ENCODE measurements at places on chromosomes 2 and 18. TPM values are rescaled to one million over a fixed set of nuclear protein-coding genes. Genes with fewer than 3 reads are reported as not detected.

The TRIM54 gene
- total RNA-seq: 8.2 TPM

The ANTXR1 gene
- 36.1 TPM for total RNA-seq

The TMEM185B gene
- 23.5 TPM for total RNA-seq

DNA sequence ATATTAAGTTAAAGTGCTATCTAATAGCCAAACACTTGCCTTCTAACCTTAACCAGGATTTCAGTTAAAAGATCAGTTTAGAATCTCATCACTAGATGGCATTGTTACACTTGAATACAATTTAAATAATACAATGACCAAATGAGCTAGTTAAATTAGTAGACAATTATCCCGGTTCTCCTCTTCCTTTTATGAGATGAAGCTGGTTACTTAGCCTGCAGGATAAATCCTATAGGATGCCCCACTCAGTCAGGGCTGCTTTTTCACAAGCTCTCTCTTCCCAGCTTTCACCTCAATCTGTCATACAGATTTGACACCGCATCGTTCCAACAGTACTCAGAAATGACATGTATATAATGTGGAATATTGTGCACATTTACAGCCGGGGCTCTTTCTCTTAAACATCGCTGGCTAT, 678.8 kb downstream of the KCNJ3 start:
- DNase-seq: no peak
- H3K4me3 ChIP-seq: no peak overlapping the region
- H3K36me3 ChIP-seq: no peaks in the 10 kb centered on the region
- no peaks in the 10 kb centered on the region for H3K4me1 ChIP-seq

- no peaks in the 10 kb centered on the region for H3K27me3 ChIP-seq
- no peak overlapping the region for H3K4me3 ChIP-seq
- no peak for DNase-seq
- no peak overlapping the region for H3K27ac ChIP-seq
- no peaks in the 10 kb centered on the region for H3K4me1 ChIP-seq
Measured at GRCh38 chr2:86790134-86790675, 508 bp downstream of the CD8A start.

- H3K4me1 ChIP-seq: no peaks in the 10 kb centered on the region
- DNase-seq: no peak
- no peaks in the 10 kb centered on the region for H3K36me3 ChIP-seq
- no peak overlapping the region for H3K27ac ChIP-seq
Measured at GRCh38 chr18:37282386-37283037, 283.1 kb downstream of the CELF4 start.

DNA sequence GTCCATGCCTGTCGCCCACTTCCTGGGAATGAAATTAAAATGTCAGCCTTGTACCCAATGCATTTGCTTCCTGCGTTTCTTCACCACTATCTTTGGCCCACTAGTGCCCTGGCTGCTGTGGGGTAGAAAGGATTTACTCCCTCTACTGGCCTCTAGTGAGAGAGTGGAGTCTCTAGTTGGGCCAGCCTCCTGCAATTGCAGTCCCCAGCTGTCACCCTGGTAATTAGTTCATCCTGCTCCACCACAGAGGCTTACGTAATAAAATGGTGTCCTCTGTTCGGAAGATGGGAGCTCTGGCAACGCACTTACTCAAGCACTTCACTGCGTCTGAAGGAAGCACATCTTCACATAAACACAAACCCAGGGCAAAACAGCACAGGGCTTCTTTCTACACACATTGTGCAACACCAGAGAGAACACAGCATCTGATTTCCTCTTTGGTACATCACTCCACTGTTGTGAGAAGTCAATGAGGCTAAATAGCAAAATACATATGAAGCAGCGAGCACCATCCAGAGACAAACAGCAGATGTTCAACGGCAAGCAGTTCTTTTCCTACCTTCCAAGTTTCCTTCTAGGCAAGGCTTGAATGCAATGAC, 274.6 kb downstream of the LRATD1 start:
- H3K4me3 ChIP-seq: no peak overlapping the region
- no peaks in the 10 kb centered on the region for H3K4me1 ChIP-seq
- no peak overlapping the region for H3K27ac ChIP-seq
- no peak for DNase-seq
- H3K27me3 ChIP-seq: no peaks in the 10 kb centered on the region

- H3K36me3 ChIP-seq: no peaks in the 10 kb centered on the region
- no peak overlapping the region for H3K27ac ChIP-seq
- no peak overlapping the region for H3K4me3 ChIP-seq
- DNase-seq: no peak
- no peaks in the 10 kb centered on the region for H3K4me1 ChIP-seq
- no peaks in the 10 kb centered on the region for H3K27me3 ChIP-seq
Measured at GRCh38 chr2:190511104-190511503, 23.4 kb downstream of the NEMP2 start.

DNA sequence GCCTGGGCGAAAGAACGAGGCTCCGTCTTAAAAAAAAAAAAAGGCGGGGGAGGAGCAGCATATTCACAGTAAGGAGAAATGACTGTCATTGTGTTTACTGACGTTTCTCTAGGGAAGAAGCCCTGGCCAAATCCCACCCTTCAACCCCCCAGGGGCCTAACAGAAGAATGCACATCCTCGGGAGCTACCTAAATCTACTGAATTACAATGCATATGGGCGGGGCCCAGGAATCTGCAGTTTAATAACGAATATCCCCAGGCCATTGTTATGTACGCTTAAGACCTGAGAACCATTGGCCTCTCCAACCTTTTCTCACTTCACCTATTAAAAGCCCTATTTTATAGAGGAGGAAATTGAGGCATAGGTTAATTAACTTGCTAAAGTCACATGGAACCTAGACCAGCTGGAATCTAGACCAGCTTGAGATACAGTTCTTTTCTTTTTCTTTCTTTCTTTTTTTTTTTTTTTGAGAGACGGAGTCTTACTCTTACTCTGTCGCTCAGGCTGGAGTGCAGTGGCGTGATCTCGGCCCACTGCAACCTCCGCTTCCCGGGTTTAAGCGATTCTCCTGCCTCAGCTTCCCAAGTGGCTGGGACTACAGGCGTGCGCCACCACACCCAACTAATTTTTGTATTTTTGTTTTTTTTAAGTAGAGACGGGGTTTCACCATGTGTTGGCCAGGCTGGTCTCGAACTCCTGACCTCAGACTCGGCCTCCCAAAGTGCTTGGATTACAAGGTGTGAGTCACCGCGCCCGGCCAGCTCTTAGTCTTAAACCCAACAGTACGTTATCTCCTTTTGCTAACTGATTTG, 708 bp upstream of the RIF1 start:
- no peak for DNase-seq
- H3K4me1 ChIP-seq: peaks cover 9% of the 10 kb centered on the region
- H3K36me3 ChIP-seq: peaks cover 12% of the 10 kb centered on the region

GRCh38 chr2:126802774-126803433, 95.8 kb upstream of the TEX51 start:
- H3K36me3 ChIP-seq: no peaks in the 10 kb centered on the region
- no peaks in the 10 kb centered on the region for H3K4me1 ChIP-seq
- H3K4me3 ChIP-seq: no peak overlapping the region

- no peaks in the 10 kb centered on the region for H3K4me1 ChIP-seq
- no peaks in the 10 kb centered on the region for H3K36me3 ChIP-seq
- H3K27me3 ChIP-seq: no peaks in the 10 kb centered on the region
- no peak for DNase-seq
Measured at GRCh38 chr2:113021312-113021711, 16.1 kb downstream of the IL36A start.

GRCh38 chr2:18724371-18725145, 135.2 kb upstream of the NT5C1B start:
- no peak overlapping the region for H3K4me3 ChIP-seq
- H3K27me3 ChIP-seq: no peaks in the 10 kb centered on the region
- no peak overlapping the region for H3K27ac ChIP-seq
- DNase-seq: no peak
- no peaks in the 10 kb centered on the region for H3K4me1 ChIP-seq

- no peak overlapping the region for H3K27ac ChIP-seq
- no peak overlapping the region for H3K4me3 ChIP-seq
- no peaks in the 10 kb centered on the region for H3K4me1 ChIP-seq
- no peak for DNase-seq
Measured at GRCh38 chr2:62250239-62250638, 54.3 kb downstream of the B3GNT2 start.

DNA sequence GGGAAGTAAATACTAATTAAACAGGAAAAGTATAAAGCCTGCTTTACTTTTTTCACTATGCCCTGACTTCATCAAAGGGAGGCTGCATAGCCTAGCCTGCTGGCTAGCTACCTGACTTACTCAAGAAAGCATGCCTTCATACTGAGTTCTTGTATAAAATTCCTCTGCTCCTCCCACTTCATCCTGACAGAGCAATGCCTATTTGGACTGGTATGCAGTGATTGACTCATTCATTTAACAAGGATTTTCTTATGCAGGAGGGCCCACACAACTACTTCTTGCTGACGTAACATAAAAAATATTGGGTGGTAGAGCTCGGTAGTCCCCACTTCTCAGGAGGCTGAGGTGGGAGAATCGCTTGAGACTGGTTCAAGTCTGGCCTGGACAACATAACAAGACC, 70.5 kb downstream of the PRPF40A start:
- 0 out of 2 replicates have a peak, but pooled peaks cover 7% of the 10 kb centered on the region for H3K4me1 ChIP-seq
- H3K4me3 ChIP-seq: no peak overlapping the region
- DNase-seq: peak; percentile 6
- peaks cover 15% of the 10 kb centered on the region for H3K36me3 ChIP-seq
- H3K27ac ChIP-seq: no peak overlapping the region
- H3K27me3 ChIP-seq: no peaks in the 10 kb centered on the region

DNA sequence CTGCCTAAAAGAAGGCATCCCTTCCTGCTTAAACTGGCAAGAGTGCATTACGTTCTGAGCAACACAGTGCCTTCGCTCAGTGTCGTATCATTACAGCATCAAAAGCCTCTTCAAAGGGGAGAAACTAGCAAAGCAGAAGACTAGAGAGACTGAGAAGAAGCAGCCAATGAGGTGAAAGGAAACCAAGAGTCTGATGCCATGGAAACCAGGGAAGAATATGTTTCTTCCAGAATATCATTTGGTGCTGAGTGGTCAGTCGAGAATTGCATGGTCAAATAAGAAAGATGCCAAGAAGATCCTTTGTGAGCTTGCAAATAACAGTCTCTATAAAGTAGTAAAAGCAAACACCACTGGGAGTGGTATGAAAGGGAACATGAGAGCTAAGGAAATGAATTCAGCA, 312.1 kb upstream of the CHST9 start:
- DNase-seq: no peak
- H3K27me3 ChIP-seq: no peaks in the 10 kb centered on the region
- H3K36me3 ChIP-seq: no peaks in the 10 kb centered on the region
- no peak overlapping the region for H3K27ac ChIP-seq
- no peak overlapping the region for H3K4me3 ChIP-seq

DNA sequence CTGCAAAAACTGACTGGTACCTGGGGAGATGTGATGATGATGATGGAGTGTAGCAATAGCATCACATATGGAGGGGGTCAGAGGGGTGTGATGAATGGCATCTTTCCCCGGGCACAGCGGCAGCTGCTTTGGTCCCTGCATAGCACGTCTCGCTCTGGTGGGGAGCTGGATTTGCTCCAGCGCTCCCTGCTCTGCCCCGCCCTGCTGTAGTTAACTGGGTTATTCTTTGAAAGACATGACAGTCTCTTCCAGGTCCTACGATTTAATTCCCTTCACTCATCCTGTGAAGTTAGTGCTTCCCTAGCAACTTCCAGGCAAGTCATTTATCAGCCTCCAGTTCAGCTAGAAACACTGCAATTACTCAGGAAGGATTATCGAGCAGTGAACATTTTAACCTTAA, 463.1 kb downstream of the TSN start:
- H3K4me1 ChIP-seq: no peaks in the 10 kb centered on the region
- H3K4me3 ChIP-seq: no peak overlapping the region
- peaks cover 68% of the 10 kb centered on the region for H3K27me3 ChIP-seq
- no peaks in the 10 kb centered on the region for H3K36me3 ChIP-seq

DNA sequence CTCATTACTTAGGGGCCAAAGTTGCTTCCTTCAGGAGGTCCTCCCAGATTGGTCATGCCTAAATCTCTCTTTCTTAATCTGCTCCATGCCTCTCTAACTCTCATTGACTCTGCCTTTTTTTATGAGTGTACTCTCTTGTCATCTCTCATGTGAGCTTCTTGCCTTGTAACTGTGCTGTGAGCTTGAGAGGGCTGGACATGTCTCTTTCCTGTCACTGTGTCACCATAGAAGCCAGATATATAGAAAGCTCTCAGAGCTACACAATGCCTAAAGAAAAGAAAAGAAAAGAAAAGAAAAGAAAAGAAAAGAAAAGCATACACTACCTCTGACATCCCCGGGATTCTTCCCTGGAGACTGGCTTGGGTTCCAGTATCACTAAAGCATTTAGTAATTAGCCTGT, 161.5 kb upstream of the SKOR2 start:
- no peak overlapping the region for H3K4me3 ChIP-seq
- peaks cover 51% of the 10 kb centered on the region for H3K27me3 ChIP-seq
- no peak overlapping the region for H3K27ac ChIP-seq
- H3K36me3 ChIP-seq: no peaks in the 10 kb centered on the region
- DNase-seq: no peak

DNA sequence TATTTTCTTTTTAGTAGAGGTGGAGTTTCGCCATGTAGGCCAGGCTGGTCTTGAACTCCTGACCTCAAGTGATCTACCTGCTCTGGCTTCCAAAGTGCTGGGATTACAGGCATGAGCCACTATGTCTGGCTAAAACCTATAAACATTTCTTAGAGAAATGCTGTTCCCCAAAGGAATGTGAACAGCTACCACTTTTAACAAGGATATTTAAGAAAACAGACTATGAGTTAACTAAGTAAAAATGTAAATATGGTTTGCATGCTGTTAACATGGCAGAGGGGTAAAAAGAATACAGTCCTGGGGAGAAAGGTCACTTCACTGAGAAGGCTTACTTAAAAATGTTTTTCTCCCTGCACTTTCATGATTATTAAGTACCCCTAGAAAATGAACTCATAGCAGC, 57.1 kb downstream of the SLC16A14 start:
- H3K4me1 ChIP-seq: peaks cover 7% of the 10 kb centered on the region
- H3K27ac ChIP-seq: no peak overlapping the region
- no peaks in the 10 kb centered on the region for H3K27me3 ChIP-seq
- no peaks in the 10 kb centered on the region for H3K36me3 ChIP-seq

DNA sequence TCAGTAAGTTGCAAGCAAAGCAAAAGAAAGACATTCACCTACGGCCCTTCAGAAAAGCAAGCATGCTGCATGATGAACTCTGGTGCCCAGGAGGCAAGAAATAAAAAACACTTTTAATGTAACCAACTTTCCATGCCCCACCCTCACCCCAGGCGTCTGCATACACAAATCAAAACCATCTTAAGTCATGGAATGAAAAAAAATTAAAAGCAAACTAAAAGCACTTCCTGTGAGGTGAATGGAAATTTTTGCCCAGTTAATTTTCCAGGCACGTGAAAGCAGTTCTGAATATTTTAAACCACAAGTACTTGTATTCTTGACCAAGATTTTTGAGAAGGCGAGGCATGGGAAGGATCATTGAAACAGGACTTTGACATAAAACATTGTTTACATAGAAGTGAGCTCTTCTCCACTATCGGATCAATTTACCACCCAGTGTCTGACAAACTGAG, 2.5 kb upstream of the ICOS start:
- H3K4me3 ChIP-seq: no peak overlapping the region
- H3K27ac ChIP-seq: no peak overlapping the region
- no peaks in the 10 kb centered on the region for H3K4me1 ChIP-seq

- peak overlapping the region; percentile 35 for H3K4me3 ChIP-seq
- H3K36me3 ChIP-seq: no peaks in the 10 kb centered on the region
- peaks cover 83% of the 10 kb centered on the region for H3K4me1 ChIP-seq
- H3K27ac ChIP-seq: peak overlapping the region; percentile 95
Measured at GRCh38 chr18:35508746-35509338, 11.1 kb upstream of the INO80C start.

All from PC-9 (cell line).